Left lung (tissue), 14 donors: ENCODE measurements at places on chromosomes 1 and 21.
A peak's percentile ranks its signal among the peaks of the same experiment; 100 is the strongest.

DNA sequence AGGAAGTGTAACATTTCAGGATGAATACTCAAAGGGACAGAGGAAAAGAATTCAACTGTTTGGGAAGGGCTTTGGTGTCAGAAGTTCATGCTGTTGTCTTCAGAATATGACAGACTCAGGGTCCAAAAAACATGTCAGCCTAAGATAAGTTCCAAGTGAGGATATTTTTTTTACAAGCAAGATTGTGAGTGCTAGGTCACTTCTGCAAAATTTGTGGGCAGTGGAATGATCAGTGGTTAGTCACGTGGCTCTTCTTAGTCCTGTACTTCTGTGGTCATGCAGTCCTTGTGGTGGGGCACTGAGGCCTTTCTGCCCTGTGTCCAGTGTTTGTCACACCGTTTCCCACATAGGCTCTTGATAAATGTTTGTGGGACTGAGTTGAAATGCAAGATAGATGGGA, 5.2 kb downstream of the RGL1 start:
- DNase-seq, result no peak

DNA sequence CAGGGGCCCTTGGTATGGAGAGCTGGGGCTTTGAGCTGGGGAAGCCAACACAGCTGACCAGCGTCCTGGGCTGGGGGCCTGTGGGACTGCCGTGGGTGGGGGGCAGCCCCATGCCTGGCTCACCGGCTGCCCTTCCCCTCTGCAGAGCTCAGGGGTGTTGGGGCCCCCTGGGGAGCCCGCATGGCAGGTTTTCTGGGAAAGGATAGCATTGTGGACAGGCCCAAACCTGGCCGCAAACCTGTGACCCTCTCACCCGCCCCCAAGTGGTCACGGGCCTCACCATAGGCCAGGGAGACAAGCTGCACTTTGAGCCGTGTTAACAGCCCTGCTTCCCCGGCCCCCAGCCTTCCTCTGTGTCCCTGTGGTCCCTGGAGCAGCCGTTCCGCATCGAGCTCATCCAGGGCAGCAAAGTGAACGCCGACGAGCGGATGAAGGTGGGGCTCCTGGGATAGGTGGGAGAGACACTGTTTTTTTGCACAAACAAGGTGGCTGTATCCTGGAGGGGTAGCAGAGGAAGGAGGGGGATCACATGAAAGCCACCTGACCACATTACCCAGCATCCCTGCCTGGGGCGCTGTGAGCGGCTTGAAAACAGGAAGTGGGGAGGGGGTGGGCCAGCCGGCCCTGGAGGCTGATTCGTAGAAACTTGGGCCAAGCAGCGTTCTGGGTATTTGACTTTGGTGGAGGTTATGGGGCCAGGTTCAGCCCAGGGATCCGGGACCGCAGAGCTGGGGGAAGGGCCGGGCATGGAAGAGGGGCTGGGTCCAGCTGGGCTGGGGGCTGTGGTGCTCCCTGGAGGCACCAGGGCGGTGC, 65.9 kb downstream of the PIK3CD start:
- peak; percentile 91 for DNase-seq

- DNase-seq, result no peak
Measured at GRCh38 chr1:230085178-230085515, 18.1 kb downstream of the GALNT2 start.

- DNase-seq, result no peak
Measured at GRCh38 chr1:17447501-17447992, 8.1 kb upstream of the RCC2 start.

DNA sequence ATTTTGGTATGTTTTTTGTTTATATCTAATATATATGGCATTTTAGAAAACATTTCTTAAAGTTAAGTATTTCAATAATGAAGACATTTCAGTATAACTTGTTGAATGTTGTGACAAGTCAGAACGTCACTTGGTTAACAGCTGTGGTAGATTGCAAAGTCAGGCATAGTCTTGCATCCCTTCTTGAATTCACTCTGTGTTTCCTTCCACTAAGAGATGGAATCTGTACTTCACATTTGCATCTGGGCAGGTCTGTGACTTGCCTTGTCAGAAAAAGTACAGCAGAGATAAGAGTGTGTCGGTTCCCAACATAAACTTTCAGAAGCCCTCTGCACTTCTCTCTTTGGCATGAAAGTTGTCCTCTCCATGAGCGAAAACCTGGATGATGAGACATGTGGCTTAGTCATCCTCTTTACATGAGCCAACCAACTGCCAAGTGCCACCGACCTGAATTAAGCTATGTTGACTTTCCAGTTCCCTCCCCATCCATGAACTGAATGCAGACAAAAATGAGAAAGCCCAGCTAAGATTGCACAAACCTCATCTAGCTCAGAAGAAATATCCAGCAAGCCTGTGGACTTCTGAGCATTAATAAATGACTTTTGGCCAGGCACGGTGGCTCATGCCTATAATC, 1730.2 kb downstream of the MRPL39 start:
- no peak for DNase-seq

DNA sequence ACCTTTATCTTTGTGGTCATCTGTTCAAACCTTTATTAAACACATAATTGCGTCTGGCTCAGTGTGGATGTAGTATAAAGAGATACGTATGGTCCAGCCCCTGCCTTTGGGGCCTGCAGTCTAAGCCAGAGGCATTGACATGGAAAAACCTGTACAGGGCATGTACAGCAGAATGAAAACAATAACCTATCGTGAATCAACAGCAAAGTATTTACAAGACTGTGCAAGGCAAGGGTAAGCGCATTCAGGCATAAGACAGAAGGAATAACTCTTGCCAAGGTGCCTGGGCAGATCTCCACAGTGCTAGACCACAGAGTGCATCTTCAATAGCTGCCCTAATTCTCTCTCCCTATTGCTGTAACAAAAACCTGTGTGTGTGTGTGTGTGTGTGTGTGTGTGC, 35.5 kb downstream of the KIRREL1 start:
- DNase-seq, result no peak

DNA sequence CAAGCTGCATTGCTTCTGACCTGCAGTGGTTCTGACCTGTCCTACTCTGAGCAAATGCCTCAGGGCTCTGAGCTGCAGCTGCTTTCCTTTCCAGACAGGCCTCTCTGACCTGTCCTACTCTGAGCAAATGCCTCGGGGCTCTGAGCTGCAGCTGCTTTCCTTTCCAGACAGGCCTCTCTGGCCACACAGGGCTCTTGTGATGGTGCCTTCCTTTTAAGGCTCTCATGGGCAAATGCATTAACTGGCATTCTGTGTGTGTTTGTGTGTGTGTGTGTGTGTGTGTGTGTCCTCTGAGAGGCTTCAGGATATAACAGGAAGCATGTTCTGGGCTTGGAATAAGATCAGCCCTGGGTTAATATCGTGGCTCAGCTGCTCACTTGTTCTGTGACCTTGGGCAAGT, 131.3 kb downstream of the NTPCR start:
- DNase-seq, result no peak

DNA sequence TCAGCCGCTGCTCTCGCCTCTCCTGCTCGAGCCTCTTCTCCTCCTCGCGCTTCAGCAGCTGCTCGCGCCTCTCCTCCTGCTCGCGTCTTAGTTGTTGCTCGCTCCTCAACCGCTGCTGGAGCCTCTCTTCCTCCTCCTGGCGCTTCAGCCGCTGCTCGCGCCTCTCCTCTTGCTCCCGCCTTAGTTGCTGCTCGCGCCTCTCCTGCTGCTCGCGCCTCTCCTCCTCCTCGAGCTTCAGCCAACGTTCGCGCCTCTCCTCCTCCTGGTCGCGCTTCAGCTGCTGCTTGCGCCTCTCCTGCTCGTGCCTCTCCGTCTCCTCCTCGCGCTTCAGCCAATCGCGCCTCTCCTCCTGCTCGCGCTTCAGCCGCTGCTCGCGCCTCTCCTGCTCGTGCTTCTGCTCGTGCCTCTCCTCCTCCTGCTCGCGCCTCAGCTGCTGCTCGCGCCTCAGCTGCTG, 3.7 kb downstream of the TCHH start:
- DNase-seq, result no peak
